Thyroid gland (tissue), 4 donors: ENCODE measurements at places on chromosomes 2 and 18. TPM values are rescaled to one million over a fixed set of nuclear protein-coding genes. Genes with fewer than 3 reads are reported as not detected.

DNA sequence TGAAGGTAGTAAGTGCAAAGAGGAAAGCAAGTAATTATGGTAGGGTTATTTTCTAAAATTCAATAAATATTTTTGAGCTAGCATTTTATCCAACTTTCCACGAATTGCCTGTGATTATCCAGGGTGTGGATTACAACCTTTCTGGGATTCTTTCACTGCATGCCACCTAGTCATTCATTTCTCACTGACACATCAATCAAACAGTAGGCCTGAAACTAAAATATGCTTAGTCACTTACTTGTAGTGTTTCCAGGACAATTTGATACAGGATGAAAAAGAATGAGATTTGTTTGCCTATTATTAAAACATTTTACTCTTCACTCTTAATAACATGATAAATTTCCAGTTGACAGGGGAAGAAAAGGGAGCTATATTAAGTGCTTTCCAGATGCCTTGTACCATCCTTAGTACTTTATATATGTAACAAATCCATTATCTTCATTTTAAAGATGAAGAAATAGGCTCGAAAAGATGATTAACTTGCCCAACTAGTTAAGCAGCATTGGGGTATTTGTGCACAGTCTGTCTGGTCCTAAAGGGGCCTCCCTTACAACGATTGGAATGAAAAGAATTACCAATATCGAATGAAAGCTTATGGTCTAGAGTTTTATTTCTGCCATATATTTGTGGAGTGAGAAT is 70.4 kb downstream of the KCTD1 start:
- DNase-seq: no peak
- H3K27me3 ChIP-seq: no peaks in the 10 kb centered on the region
- no peak overlapping the region for H3K4me3 ChIP-seq
- no peaks in the 10 kb centered on the region for H3K36me3 ChIP-seq

C2orf66 gene
- total RNA-seq: not detected

- H3K27me3 ChIP-seq: no peaks in the 10 kb centered on the region
- H3K4me1 ChIP-seq: peaks cover 16% of the 10 kb centered on the region
- peak overlapping the region; percentile 47 for H3K4me3 ChIP-seq
- H3K27ac ChIP-seq: no peak overlapping the region
- no peak for DNase-seq
- H3K36me3 ChIP-seq: no peaks in the 10 kb centered on the region
Observed at GRCh38 chr2:73283545-73284295, 558 bp downstream of the FBXO41 start.

SALL3 gene
- total RNA-seq: 0.11 TPM

DNA sequence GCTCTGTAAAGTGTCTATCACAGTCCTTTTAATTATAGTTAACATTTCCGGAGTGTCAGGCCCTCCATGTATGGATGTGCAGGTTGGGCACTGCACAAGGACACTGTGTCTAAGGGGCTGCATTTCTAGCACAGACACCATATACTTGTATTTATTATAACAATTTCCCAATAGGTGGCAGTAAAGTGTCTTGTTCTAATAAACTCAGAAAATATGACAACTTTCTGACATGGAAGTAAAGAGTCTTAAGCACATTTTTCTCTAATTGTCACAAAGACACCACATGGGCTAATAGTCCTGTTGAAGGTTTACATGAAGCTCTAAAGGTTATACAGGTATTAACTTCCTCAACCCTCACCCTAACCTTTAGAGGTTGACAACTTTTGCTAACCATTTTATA is 156.6 kb downstream of the DYSF start:
- H3K27ac ChIP-seq: no peak overlapping the region
- H3K4me3 ChIP-seq: no peak overlapping the region
- peaks cover 14% of the 10 kb centered on the region for H3K4me1 ChIP-seq
- no peaks in the 10 kb centered on the region for H3K27me3 ChIP-seq
- H3K36me3 ChIP-seq: no peaks in the 10 kb centered on the region

- peaks cover 21% of the 10 kb centered on the region for H3K4me1 ChIP-seq
- DNase-seq: no peak
- H3K36me3 ChIP-seq: no peaks in the 10 kb centered on the region
- no peak overlapping the region for H3K27ac ChIP-seq
- H3K4me3 ChIP-seq: no peak overlapping the region
Observed at GRCh38 chr2:68237404-68237803, 14.9 kb downstream of the PPP3R1 start.

- no peak overlapping the region for H3K4me3 ChIP-seq
- DNase-seq: no peak
- no peaks in the 10 kb centered on the region for H3K4me1 ChIP-seq
- no peaks in the 10 kb centered on the region for H3K36me3 ChIP-seq
- H3K27me3 ChIP-seq: no peaks in the 10 kb centered on the region
Observed at GRCh38 chr2:140893685-140894084, 1237.1 kb downstream of the LRP1B start.

POU3F3 gene
- total RNA-seq: not detected

- no peaks in the 10 kb centered on the region for H3K36me3 ChIP-seq
- DNase-seq: no peak
- H3K27me3 ChIP-seq: no peaks in the 10 kb centered on the region
- no peak overlapping the region for H3K4me3 ChIP-seq
- H3K27ac ChIP-seq: no peak overlapping the region
Observed at GRCh38 chr2:166230724-166231070, 102.9 kb upstream of the SCN1A start.

- no peak for DNase-seq
- no peaks in the 10 kb centered on the region for H3K4me1 ChIP-seq
- H3K4me3 ChIP-seq: no peak overlapping the region
- no peak overlapping the region for H3K27ac ChIP-seq
- no peaks in the 10 kb centered on the region for H3K27me3 ChIP-seq
Observed at GRCh38 chr18:10065296-10065695, 151.5 kb downstream of the VAPA start.

LYPD1 gene
- total RNA-seq: 0.45 TPM

DNA sequence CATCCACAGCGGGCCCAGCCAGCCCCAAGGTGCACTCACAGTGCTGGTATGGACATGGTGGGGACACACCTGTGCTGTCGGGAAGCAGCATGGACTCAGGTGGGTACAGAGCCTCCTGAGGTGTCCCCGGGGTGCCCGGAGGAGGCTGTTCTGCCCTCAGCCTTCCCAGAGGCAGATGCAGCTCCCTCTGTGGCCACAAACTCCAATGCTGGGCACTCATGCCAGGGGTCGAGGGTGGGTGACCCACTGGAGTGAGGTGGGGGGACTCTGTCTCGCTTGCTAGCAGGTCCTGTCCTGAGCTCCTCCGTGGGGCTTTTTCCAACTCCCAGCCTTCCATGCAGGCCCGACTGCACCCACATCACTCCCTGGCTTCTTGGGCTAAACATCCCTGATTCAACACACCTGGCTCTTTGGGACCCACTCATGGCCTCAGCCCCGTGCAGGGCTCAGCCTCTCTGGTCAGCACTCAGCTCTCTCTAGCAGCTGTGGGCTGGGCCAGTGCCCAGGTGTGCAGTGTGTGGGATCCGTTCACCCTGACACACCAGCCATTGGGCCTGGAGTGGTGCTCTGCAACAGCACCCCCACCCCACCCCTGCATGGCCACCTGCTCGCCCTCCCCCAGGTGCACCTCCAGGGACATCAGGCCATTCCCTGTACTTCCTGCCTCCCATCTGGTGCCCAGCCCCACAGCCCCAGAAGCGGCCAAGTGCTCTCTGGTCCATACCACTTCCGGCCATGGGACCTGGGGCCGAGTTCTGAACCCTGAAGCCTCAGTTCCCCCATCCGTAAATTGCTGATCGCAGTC is 16.0 kb downstream of the RAMP1 start:
- H3K4me3 ChIP-seq: no peak overlapping the region
- no peak overlapping the region for H3K27ac ChIP-seq
- no peaks in the 10 kb centered on the region for H3K4me1 ChIP-seq
